MV-4-11 (cell line): ENCODE measurements at places on chromosomes 12 and 14.
A peak's percentile ranks its signal among the peaks of the same experiment; 100 is the strongest.

DNA sequence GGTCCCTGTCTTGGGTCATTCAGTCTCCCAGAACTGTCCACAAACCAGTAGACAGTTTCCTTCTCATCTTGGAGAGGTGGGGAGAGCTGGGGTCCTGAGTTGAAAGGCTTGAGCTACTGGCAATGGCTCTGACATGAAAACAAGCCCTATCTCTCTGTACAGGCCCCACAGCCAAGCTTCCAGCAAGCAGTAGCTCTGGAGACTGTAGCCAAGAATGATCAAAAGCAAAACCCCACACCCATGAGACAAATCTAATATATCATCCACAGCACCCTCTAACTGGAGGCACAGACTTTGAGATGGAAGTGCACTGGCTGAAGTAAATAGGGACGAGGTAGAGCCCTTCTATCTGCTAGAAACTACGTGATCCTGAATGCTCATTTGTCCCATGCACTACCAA, 40.9 kb downstream of the RERG start:
- no peak for DNase-seq

DNA sequence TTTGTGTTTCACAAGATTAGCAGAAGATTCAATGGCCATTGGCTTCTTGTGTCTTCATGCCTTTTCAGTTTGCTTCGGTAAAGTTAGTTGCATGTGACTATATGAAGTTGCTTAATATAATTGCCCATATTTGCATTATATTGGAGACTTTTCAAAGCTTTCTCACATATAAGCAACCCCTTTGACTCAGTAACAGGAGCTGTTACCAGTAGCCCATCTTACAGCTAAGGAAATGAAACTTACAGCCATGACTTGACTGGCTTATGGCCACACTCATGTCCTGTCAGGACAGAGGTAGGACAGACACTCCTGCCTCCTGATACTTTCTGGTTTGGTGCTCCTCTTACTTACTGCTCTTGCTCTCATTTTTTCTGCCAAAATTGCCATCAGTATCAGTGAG, 1082.1 kb downstream of the BCL11B start:
- no peak for DNase-seq

DNA sequence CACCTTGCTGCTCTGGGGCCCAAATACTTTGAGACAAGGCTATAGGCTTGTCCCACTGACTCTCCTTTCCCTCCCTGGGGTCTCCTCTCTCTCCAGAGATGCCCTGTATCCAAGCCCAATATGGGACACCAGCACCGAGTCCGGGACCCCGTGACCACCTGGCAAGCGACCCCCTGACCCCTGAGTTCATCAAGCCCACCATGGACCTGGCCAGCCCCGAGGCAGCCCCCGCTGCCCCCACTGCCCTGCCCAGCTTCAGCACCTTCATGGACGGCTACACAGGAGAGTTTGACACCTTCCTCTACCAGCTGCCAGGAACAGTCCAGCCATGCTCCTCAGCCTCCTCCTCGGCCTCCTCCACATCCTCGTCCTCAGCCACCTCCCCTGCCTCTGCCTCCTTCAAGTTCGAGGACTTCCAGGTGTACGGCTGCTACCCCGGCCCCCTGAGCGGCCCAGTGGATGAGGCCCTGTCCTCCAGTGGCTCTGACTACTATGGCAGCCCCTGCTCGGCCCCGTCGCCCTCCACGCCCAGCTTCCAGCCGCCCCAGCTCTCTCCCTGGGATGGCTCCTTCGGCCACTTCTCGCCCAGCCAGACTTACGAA, 3.1 kb downstream of the NR4A1 start:
- no peak for DNase-seq

DNA sequence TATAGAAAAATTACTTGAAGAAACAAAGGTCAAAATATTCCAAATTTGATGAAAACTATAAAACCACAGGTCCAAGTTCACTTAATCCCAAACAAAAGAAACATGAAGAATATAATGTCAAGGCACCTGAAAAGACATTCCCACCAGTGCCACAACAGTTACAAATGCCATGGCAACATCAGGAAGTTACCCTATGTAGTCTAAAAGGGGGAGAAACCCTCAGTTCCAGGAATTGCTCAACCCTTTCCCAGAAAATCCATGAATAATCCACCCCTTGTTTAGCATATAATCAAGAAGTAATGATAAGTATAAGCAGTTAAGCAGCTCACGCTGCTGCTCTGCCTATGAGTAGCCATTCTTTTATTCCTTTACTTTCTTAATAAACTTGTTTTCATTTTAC, 3.8 kb upstream of the ACTR10 start:
- DNase-seq = no peak

- DNase-seq = no peak
These were observed 152.4 kb downstream of the KIF26A start for GRCh38 chr14:104290756-104291122.

GRCh38 chr12:116318576-116319232, 41.2 kb upstream of the MED13L start:
- no peak for DNase-seq

DNA sequence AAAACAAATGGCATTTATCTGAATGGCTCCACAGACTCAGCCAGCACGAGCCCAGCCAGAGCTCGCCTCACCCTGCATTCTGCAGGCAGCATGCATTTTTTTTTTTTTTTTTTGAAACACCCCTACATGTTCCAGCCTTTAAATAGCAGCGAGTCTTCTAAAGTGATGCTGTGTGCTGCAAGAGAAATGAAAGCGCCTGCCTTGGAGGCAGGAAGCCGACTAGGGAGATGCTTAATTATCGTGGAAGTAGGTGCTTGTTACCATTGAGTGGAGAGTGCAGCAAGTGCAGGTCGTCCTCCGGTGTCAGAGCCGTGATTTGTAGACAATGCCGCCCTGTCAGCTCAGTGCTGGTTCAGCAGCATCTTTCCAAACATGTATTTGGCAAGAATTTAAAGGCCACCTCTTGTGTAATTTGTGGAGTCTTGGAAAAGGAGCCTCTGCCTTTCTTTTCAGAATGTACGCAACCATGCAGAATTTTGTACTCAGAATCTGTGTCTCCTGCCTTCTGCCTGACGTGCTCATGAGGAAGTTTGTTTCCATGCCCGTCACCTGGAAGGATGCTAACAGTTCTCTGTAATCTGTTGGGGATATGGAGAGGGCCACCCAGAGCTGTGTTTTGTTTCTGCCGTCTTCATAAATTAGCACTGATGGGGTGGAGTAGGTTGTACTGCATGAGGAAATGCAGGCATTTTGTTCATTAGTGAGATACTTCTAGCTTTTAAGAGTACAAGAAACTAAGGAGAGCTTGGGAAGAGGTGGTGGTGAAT, 345.9 kb upstream of the RGS6 start:
- DNase-seq = no peak

DNA sequence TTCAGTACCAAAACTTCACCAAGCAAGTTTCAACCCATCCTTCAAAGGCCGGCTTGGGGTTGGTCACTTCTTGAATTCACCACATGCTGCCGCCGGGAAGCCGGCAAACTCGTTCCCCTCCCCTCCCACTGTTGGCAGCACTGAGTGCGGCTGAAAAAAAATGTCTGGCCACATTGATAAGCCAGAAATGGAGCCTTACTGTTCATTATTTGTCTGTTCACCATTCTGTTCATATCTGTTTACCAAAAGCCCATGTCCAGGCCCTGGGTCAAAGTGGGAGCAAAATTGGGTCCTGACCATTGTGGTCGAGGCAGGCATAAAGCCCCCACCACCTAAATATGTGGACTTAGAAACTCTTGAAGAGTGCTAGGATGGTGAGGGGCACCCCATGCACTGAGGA, 7.3 kb upstream of the HSP90AA1 start:
- no peak for DNase-seq

DNA sequence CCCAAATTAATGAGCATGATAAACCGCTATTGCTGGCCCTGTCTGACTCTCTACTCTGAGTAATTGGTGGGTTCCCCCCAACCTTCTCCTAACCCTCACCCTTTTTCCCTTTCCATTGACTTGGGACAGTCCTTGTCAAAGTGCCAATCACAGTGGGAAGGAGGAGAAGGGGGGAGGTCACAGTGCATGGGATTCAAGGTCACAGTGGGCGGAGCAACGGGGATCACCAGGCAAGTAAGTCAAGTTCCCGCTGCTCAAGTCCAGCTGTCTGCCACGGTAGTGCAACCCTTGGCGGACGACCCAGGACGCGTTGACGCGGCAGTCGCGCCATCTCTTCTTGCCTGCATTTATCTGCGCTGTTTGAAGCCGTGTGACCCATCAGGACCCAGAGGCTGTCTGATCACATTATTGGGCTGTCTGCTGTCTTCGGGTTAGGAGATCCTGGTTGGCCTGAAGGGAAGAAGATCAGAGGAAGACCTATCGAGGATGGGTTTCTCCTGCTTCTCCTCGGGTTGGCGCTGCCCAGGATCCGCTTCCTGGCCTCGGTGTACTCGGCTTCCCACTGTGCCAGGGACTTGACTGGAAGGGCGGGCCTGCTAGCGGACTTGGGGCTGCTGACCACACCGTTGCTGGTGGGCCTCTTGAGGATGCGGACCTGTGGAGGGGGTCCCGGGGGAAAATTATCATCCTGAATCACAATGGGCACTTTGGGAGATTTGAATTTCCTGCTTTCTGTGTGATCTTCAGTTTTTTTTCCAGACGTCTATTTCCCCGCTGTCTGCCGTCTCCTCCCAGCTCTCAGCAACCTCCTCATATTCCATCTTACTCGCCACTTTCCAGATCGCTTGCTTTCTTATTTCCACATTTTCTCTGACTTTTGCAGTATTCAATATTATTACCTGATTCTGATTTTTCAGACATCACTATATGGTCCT, 3.1 kb upstream of the MDM2 start:
- no peak for DNase-seq

GRCh38 chr12:104399740-104400612, 56.8 kb upstream of the CHST11 start:
- peak; percentile 45 for DNase-seq

- DNase-seq = peak; percentile 19
These were observed 2.9 kb downstream of the MMP14 start for GRCh38 chr14:22839159-22839779.
